ENCODE measurements at places on chromosomes 3 and 15.

DNA sequence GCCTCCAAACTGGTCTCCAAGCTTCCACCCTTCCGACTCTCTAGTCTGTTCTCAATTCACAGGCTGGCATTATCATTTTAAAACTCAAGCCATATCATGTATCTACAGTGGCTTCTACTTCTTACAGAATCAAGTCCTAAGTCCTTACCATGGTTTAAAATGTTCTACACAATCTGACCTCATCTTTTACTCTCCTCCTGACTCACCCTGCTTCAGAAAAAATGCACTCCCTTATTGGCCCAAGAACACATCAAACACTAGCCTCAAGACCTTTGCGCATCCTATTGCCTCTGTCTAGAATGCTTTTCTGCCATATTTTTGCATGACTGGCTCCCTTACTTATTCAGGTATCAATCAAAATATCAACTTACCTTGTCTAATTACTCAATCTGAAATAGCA, 11.0 kb downstream of the MRPL3 start:
- DNase-seq: no peak

GRCh38 chr3:192435241-192435640, 292.1 kb downstream of the FGF12 start:
- DNase-seq: no peak

DNA sequence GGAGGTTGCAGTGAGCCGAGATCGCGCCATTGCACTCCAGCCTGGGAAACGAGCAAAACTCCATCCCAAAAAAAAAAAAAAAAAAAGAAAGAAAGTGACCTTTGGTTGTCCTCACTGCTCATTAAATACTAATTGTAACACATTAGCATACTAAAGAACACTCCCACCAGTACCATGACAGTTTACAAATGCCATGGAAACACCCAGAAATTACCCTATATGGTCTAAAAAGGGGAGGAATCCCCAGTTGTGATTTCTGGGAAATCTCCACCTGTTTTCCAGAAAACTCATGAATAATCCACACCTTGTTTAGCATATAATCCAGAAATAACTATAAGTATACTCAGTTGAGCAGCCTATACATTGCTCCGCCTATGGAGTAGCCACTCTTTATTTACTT, 23.5 kb upstream of the INO80 start:
- DNase-seq: no peak

DNA sequence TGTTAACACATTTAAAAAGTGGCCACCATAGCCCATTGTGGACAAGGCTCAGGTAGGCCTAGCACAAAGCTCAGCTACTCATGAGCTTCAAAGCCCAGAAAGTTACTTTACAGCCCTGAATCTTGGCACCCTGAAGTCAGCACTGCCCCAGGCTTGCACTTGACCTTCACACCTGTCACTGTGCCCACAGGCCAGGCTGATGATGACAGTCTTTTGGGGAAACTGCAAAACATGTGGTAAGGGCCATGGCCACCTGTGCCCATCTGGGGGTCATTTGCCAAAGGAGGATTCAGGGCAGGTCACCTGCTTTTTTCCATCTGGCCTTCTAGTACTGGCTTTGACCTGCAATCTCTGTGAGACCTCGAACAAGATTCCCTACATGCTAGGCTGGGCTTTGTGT, 11.0 kb downstream of the CHDH start:
- no peak for DNase-seq

DNA sequence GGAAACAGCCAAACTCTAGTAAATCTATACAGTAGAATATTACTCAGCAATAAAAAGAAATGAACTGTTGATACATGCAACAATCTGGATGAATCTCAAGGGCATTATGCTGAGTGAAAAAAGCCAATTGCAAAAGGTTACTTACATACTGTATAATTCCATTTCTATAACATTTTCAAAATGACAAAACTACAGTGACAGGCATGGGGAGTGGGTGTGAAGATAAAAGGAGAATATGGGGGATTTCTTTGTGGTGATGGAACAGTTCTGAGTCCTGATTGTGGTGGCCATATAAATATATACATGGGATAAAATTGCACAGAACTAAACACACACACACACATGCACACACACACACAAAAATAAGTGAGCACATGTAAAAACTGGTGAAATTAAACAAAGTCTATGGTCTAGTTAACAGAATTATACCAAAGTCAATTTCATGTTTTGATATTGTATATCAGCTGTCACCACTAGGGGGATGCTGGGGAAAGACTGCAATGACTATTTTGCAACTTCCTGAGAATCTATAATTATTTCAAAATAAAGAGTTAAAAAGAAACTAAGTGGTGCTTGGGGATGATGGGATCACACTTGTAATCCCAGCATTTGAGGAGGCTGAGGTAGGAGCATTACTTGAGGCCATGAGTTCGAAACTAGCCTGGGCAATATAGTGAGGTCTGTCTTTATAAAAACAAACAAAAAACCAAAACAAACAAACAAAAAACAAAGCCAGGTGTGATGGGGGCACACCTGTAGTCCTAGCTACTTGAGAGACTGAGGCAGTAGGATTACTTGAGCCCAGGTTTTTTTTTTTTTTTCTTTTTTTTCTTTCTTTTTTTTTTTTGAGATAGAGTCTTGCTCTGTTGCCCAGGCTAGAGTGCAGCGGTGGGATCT, 66.0 kb downstream of the SPTSSB start:
- no peak for DNase-seq

- DNase-seq: no peak
These were observed 48.9 kb upstream of the KY start for GRCh38 chr3:134699721-134700120.

- DNase-seq: no peak
These were observed 10.6 kb downstream of the NCEH1 start for GRCh38 chr3:172700256-172700655.

DNA sequence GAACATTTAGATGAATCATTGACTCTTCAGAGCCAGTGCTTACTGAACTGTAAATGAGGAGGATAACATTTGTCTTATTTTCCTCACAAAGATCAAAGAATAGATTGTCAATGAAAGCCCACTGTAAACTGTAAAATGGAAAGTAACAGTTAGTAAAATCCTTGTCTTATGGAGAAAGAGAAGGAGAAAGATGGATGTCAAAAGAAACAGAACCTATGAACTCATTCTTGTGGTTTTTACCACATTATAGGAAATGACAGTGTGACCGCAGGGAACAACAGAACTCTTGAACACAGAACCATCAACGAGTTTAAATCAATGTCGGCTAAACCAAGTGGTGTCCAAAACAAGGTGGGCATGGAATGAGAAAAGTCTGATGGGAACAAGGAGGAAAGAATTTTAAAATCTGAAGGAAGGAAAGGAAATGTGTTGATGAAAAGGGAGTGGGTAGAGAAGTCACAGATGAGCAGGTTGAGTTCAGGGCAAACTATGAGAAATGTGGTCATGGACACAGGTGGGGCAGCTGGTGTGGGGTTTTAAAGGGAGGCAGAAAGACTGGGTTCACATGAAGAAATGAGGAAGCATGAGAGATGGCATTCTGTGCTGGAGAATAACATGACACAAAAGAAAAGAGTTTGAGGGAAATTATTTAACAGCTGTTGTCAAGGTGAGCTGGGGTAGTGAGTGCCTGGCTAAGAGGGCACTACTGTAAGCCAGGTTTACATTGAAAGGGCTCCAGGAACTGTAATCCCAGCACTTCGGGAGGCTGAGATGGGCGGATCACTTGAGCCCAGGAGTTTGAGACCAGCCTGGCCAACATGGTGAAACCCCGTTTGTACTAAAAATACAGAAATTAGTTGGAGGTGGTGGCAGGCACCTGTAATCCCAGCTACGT, 42.4 kb upstream of the ETV5 start:
- no peak for DNase-seq

GRCh38 chr3:159273608-159274007, 471.8 kb downstream of the MFSD1 start:
- no peak for DNase-seq

- DNase-seq: no peak
These were observed 25.3 kb downstream of the TRAK1 start for GRCh38 chr3:42116466-42116865.

DNA sequence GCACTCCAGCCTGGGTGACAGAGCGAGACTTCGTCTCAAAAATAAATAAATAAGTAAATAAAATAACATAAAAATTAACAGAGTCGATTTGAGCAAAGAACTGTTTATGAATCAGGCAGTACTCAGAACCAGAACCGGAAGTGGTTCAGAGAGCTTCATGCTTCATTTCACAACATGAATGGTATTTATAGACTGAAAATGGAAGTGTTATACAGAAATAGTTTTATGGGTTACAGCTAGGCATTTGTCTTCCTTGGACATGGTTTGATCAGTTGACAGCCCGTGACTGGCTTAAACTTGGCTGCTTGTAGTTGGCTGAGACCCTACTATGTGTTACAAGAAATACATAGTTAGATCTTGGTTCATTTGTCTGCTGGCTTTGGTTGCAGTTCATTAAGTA, 216.0 kb upstream of the MCTP2 start:
- no peak for DNase-seq

DNA sequence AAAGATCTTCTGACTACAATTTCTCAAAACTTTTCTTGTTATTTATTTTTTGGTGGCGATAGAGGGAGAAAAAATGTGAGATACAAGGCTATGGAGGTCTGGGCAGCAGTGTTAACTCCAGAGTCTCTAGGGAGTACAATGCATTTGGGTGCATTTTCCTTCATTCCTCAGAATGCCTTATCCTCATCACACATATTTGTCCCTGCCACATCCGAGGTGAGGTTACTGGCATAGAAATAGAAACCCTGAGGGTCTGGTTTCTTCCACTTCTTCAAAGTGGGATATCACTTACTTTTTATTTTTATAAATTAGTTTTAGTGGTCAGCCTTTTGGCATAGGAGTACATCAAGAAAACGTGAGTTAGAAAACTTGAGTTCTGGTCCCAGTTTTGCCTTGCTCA, 150.4 kb downstream of the TIGIT start:
- no peak for DNase-seq

GRCh38 chr3:51500632-51501131, 867 bp upstream of the DCAF1 start:
- DNase-seq: no peak

GRCh38 chr3:68135067-68135466, 480.7 kb upstream of the SUCLG2 start:
- no peak for DNase-seq

DNA sequence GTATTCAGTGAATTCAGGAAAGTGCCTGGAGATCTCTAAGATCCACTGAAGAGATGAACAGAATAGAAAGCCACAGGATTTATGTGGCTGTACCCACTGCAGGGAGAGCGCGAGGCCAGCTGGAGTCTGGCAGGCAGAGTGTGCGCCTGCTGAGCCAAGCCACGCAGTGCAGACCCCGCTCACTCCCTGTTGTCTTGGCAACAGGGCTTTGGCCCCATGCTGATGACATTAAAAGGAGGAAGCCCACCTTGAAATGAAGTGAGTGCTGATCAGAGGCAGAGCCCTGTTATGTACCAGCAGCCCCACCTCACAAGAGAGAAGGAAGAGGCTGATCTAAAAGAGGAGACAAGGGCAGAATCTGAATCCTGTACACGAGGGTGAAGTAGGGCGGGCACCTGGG, 36.7 kb downstream of the PXYLP1 start:
- no peak for DNase-seq

DNA sequence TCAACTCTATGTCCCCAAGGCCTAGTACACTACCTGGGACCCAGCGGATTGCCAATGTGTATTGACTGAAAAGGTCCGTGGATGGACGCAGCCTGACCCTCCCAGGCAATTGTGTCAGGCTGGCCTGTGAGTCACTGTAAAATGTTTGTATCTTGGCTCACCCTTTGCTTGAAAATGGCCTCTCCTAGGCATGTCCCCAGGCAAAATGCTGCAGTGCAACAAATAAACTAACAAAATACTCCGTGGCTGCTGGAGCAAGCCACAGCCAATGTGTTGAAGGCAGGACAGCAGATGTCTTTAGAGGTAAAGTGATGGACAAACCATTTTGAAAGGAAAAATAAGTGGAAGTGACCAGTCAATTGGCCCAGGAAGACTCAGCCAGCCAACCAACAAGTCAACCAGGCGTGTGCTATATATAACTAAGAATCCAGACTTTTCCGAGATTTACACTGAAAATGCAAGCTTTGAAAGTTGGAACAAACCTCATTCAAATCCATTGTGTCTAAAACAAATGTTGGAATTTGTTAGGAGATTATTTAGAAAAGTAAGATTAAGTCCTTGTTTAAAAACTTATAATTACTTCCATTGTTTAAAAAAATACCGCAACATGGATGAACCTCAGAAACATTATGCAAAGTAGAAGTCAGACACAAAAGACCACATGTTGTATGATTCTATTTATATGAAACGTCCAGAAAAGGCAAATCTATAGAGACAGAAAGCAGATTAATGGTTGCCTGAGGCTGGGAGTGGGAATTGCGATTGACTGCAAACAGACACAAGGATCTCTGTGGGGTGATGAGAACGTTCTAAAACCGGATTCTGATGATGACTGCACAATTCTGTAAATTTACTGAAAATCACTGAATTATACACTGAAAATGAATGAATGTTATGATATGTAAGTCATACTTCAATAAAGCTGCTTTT, 191.2 kb downstream of the TLE3 start:
- no peak for DNase-seq

- no peak for DNase-seq
These were observed 42.7 kb downstream of the RASGRF1 start for GRCh38 chr15:79047676-79048439.

DNA sequence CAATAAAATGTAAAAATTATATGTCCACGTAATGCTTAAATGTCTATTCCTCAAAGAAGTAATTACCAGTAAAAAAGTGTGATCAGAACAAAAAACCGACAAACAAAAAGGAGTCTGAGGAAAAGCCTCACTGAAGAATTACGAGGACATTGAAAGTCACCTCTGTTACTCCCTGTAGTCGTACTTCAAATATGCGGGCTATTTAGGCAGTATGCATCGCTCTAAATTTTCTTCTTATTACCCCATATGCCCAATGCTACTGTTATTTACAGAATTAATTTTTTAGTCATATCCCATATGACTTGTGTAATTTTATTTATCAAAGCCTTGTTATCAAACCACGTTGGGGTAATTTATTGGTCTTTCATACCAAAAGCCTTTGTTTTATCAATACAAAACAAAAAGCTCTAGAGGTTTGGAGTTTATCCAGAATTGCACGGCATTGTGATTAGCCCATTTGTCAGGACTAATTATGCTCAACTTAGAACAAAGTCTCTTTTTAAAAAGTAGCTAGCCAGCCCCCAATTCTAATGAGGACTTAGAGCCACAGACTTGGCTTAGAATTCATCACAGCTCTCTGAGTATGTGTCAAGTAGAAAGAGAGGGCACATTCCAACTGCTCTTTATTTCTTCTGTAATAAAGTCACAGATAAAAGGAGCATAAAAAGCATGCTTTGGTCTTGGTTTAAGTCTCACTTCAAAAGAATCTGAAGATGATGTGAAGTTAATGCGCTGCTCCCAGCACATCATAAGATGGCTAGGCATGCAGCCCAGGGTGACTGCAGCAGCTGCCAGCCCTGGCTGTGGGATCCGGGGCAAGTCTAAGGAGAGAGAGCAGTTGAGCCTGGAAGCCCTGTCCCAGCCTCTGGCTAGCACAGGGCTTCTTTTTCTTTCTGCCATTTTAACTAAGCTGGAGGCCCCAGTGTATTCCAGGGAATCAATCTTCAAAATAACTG, 521.0 kb downstream of the GABRG3 start:
- peak; percentile 45 for DNase-seq

GRCh38 chr3:3815206-3815605, 16.0 kb downstream of the LRRN1 start:
- no peak for DNase-seq

- no peak for DNase-seq
These were observed 25.5 kb downstream of the GLDN start for GRCh38 chr15:51366920-51367319.

GRCh38 chr15:92934716-92935115, 34.6 kb downstream of the CHD2 start:
- DNase-seq: no peak
